NCI-H146 (cell line): ENCODE measurements at places on chromosomes 11 and 22.

DNA sequence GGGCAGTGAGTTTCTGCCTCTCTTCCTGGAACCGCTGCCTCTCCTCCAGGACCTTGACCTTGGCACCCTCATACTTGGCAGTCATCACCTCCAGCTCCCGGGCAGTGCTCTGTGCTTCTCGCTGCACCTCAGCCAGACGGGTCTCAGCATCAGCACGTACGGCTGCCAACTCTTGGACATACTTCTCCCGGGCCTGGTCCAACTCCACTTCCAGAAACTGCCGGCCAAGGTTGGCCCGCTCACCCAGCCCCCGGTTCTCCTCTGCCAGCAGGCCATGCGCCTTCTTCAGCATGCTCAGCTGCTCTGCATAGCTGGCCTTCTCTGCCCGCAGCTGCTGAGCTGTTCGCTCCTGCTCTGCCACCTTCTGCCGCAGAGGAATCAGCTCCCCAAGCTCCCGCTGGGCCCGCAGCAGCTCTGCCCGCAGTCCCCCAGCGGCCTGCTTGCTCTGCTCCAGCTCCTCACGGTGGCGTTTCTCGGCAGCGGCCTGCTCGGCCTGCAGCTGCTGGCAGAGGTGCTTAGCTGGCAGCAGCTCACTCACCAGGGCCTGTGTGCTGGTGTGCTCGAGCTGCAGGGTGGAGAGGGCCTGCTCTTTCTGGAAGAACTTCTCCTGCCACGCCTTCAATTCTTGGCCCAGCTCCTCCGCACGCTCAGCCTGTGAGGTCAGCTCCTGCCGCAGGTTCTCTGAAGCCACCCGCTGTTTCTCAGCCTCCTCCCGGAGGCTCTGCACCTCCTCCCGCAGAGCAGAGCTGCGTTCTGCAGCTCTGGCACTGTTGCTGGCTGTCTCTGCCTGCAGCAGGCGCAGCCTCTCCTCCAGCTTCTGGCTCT lies 14.4 kb downstream of the IL18BP start:
- no peak for DNase-seq

GRCh38 chr11:122877732-122878131 lies 4.8 kb upstream of the JHY start:
- no peak for DNase-seq

DNA sequence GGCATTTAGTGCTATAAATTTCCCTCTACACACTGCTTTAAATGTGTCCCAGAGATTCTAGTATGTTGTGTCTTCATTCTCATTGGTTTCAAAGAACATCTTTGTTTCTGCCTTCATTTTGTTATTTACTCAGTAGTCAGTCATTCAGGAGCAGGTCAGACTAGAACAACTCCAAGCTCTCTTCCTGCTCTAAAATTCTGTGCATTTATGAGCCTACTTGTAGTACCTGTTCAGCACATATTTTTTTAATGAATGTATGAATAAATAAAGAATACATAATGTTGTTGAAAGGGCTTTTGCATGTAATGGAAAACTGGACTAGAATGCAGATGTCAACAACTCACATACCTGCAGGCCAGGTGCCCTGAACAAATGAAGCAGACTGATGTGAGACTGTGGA lies 13.7 kb upstream of the HEPHL1 start:
- no peak for DNase-seq

- DNase-seq, result no peak
Observed at GRCh38 chr22:39254122-39254521, 9.3 kb upstream of the PDGFB start.

DNA sequence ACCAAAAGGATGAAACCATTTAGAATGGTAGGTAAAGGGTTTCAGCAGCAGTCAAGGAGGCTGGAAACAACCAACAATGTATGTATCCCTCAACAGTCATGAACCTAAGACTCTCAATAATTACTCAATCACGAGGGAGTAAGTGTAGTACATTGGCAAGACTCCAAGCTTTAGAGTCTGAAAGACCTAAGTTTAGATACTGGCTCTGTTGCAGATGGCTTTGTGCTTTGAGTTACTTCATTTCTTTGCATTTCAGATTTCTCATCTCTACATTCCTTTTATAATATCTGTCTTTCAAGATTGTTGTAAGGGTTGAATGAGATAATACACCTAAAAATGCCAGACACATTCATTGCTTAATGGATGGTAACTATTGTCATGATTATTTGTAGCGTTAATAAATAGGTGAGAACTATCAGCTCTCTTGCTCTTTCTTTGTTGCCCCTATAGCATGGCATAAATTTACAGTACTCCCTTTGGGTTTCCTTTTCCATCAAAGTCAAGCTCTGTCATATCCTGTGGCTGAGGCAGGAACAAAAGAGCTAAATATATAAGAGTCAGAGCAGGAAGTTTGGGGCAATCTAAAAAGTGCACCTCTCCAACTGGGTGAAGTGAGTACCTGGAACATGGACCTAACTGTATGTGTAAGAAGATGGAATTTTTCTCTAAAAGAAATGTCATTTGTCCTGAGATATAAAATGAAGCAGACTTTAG lies 228.2 kb upstream of the ZC3H12C start:
- DNase-seq, result no peak

GRCh38 chr11:83140691-83141455 lies 16.1 kb upstream of the PCF11 start:
- DNase-seq, result no peak

DNA sequence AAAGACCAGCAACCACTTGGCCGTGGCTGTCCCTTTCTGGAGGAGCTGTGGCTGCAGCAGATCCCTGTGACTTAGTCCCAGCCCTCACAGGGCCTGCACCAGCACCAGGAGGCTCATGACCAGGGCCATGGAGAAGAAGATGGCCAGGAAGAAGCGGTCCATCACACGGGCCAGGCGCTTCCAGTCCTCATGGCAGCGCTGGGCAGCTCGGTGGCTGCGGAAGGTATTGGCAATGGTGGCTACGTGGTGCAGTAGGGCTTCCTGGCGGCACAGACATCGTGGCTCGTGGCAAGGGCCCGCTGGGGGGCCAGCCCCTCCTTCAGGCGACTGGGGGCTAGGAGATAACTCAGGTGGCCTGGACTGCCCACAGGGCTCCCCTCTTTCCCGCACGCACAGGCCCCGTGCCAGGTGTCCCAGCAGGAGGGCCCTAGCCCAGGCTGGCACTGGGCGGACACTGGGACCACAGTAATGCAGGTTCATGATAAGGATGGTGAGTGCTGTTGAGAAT lies 5.1 kb downstream of the CHRNA10 start:
- DNase-seq, result no peak
